ENCODE measurements at places on chromosomes 6 and 20. TPM values are rescaled to one million over a fixed set of nuclear protein-coding genes. Genes with fewer than 3 reads are reported as not detected.

VTA1 gene
- 64.9 TPM for polyA plus RNA-seq

DNA sequence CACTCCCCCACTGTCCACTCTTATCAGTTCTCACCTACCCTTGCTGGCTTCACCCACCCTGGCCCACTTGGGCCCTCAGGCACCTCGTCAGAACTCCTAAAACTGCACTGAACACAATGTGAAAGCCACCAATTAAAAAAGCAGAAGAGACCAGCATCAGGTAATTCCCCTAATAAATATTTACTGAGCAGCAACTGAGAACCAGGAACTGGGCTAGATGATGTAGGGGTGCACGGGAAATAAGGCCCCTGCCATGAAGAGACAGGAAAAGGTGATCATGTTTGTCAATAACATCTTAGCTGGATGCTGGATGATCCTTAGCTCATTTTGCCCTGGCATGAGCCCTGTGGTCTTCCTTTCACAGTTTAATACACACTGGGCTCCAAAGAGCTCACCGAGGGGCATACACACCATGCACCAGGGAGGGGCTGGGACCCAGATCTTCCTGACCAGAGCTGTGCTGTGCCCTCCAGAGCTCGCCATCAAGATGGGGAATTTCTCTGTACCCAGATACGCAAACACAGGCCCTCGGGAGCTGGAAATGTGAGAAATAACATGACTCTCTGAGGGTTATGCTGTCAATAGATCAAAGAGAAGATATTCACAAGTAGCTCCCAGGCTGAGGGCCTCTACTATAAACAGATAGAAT lies 113.6 kb upstream of the SLC22A16 start:
- DNase-seq = no peak

DNAH8 gene
- not detected for polyA plus RNA-seq

DNA sequence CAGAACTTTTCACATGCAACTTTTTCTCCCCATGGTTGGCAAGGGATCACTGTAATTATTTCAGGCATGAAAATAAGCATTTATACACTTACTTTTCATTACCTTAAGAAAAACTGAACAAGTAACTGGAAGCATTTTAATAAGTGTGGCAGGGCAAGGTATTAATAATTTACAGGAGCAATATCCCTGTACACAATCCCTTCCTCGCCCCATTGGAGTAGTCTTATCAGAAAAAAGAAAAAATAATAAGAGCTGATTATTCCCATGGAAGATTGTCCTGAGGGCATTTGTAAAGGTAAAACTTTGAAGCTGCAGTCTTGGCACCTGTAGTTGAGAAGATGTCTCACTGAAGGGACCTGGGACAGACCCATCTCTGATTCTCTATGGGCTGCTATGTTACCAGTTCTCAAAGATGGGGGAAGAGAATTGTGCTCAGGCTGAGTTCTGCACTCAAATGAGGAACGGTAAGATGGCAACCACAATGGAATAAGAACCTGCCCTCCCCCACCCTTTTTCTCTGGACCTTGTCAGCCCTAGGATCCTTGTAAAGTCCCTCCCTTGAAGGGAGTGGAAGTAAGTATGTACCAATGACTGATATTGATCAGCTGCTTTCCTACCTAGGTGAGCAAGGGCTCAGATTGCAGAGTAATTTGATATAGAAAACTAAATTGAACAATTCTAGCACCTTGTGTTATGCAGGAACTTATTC lies 70.0 kb upstream of the AHI1 start:
- no peak for DNase-seq

GRCh38 chr6:87378947-87379346 lies 28.8 kb upstream of the CFAP206 start:
- no peak for DNase-seq

GRCh38 chr20:62773845-62774714 lies 22.2 kb upstream of the MRGBP start:
- DNase-seq = peak; percentile 80

Measured in brain (organoid and tissue), 16 donors.